NCI-H1092 treated with DMSO at 0.1 percent for 48 hours (cell line): ENCODE measurements at places on chromosomes 16 and 17.

GRCh38 chr17:43418441-43419374 is 19.9 kb downstream of the ARL4D start:
- DNase-seq = peak; percentile 42

GRCh38 chr16:1059310-1059709 is 13.2 kb upstream of the SSTR5 start:
- DNase-seq = no peak

DNA sequence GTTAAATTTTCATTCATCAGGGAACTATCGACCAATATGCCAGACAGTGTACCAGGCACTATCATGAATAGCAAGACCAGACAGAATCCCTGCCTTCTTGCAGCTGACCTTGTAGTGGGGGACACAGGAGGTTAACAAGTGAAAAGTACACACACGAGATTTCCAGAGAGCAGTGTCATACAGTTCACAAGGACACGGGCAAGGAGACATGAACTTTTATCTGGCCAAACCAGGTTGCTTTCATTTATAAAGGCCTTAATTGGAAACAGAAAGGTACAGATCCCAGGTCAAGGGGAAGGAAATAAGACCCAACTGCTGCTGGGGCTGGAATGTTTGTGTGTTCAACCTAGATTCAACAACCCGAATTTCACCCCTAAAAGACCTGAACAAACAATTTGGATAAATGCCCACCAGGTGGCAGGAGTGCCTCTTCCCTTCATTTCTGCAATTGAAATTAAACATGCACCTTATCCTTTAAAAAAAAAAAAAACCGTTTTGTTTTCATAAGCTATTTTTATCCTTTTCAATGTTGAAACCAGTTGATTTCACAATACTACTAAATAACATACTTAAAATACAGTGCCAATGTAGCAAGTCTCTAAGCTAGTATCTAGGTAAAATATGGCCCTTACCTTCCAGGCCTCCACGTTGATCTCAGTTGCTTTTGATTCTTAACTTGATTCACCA is 65.9 kb downstream of the EMP2 start:
- peak; percentile 41 for DNase-seq

DNA sequence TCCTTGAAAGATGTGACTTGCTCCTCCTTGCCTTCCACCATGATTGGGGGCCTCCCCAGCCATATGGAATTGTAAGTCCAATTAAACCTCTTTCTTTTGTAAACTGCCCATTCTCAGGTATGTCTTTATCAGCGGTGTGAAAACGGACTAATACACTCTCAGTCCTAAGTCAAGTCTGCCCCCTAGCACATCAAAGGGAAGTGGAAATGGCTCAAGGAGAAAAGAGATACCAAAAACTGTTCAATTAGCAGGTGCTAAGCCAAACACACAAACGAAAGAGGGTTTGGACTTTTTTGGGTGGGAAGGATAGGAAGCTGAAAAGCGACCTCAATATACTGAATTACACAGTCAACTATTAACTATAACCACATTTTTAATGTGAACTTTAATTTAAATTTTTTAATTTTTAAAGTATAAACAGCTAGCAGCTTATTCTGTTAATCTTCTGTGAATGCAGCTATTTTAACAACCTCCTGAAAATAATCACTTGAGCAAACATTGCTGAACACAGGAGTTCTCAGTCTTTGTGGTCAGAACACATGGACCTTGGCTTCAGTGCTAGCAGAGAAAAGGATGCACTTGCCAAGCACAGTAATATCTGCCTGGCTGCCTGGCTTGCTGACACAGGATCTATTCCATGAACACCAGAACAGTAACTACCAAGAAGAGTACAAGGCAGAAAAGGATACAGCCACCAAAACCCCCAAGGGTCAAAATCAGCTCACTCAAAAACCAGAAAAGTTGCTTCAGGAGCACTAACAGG is 10.9 kb downstream of the ZNF18 start:
- DNase-seq = no peak

- DNase-seq = no peak
These were observed 66.9 kb downstream of the GP2 start for GRCh38 chr16:20260215-20261009.

GRCh38 chr17:67127925-67128324 is 83.6 kb downstream of the CACNG1 start:
- DNase-seq = no peak

GRCh38 chr16:1459967-1460366 is 14.9 kb downstream of the CLCN7 start:
- DNase-seq = no peak

GRCh38 chr17:73105431-73105830 is 12.9 kb upstream of the SLC39A11 start:
- DNase-seq = no peak

DNA sequence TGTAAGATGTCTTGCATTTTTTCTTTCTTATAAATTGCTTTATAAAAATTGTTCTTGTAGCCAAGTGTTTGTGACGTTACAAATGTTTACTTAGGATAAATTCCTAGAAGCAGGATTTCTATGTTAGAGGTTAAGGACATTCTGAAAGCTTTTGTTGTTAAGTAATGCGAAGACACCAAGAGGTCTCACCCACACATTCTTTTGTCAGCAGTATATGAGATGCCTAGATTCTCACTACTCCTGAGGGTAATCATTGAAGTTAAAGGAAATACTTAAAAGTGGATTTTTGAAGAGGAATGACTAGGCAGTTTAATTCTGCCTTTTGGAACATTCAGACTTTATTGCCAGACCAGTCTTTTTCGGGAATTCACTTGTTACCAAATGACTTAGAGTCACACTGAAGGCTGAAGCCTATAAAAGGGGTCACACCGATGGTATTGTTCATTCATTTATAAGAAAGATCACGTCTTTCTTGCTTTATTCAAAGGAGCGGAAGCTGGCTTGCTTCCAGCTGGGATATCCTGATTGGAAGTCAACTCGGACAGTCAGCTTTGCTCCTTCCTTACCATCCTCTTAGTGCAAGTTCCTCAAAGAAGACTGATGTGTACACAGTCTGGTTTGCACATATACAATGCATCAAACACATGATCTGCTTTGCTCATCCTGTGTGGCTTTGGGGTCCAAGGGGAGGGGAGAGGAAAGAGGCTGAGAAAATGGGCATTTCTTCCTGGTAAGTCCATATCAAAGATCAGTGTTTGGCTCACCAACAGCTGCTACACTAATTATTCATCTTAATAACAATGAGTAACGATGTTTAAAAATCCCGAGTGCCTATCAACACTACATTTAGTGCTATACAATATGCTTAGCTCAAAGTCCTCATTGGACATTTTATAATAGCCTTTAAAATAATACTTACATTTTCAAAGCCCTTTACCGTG is 160.0 kb downstream of the MAP2K6 start:
- DNase-seq = no peak

DNA sequence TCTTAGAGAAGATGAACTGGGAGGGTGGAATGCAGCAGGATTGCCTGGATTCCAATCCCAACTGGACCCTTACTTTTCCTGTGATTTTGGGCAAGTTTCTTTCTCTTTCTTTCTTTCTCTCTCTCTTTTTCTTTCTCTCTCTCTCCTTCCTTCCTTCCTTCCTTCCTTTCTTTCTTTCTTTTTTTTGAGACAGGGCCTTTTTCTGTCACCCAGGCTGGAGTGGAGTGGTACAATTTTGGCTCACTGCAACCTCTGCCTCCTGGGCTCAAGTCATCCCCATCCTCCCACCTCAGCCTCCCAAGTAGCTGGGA is 20.5 kb downstream of the CDH1 start:
- no peak for DNase-seq

DNA sequence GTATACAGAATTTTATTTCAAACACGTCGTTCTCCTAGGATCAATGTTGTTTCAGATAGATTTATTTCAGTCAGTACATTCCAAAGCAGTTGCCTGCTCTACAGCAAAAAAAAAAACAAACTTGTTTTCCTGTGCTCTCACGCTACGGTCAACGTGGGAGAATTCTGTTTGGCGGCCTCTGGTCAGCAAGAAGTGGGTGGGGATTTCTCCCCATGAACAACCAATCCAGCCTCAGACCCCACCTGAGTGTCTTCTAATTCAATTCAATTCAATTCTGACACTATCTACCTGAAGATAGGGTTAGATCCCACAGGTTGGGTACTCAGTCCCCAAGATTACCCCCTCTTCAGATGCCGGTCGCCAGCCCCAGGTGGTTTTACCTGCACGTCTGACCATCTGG is 22.1 kb downstream of the C17orf58 start:
- DNase-seq = no peak

DNA sequence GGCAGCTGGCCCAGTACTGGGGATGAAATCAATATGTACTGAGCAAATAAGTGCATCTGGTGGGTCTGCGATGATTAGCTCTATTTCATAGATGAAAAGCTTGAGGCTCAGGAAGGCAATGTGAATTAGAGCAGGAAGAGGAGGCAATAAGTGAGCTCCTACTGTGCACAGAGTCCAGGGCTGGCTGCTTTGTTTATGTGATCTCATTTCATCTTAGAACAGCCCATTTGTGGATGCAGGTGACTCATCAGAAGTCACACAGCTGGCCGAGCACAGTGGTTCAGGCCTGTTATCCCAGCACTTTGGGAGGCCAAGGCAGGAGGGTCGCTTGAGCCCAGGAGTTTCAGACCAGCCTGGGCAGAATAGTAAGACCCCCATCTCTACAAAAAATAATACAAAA is 7.1 kb downstream of the TMEM114 start:
- no peak for DNase-seq

GRCh38 chr16:8295513-8296237 is 294.6 kb downstream of the TMEM114 start:
- no peak for DNase-seq

DNA sequence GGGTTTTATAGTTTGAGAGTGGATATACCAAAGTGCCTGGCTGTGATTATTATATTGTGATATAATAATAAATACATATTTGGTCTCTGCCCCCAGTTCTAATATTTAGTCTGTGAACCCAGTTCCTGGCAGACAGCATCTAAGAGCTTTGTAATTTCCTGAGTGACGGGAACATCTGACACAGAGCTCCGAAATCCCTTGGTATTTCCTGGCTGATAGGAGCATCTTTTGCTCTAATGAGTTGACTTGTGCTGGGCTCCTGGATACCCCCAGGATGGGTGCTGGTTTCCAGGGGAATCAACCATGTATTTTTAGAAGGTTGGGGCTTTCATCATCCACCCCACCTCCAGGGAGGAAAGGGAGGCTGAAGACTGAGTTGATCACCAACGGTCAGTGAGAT is 187.3 kb downstream of the CDH13 start:
- no peak for DNase-seq

- DNase-seq = no peak
These were observed 66.7 kb downstream of the C16orf95 start for GRCh38 chr16:87250431-87250960.

- no peak for DNase-seq
These were observed 1390.1 kb upstream of the CDH8 start for GRCh38 chr16:63426275-63426870.
